ENCODE measurements at places on chromosomes 6 and 20. TPM values are rescaled to one million over a fixed set of nuclear protein-coding genes. Genes with fewer than 3 reads are reported as not detected.

DNA sequence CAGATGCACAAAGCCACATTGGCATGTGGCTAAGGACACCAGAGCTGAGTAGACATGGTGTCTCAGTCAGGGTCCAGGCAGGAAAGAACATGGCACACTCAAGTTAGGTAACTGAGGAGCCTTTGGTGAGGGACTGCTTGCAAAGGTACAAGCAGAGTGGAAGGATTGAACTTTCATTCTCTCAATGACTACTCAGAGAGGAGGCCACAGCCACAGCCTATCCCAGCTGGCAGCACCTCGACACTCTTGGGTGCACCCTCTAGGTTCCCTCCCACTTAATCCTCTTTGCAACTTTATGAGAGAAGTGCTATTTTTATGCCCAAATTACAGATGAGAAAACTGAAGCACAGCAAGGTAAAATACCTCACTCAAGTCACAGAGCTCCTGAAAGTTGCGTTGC lies 73.4 kb downstream of the ISM1 start:
- H3K4me1 ChIP-seq, result peaks cover 4% of the 10 kb centered on the region
- H3K27me3 ChIP-seq, result no peaks in the 10 kb centered on the region
- H3K36me3 ChIP-seq, result no peaks in the 10 kb centered on the region
- H3K4me3 ChIP-seq, result no peak overlapping the region
- H3K27ac ChIP-seq, result no peak overlapping the region

DNA sequence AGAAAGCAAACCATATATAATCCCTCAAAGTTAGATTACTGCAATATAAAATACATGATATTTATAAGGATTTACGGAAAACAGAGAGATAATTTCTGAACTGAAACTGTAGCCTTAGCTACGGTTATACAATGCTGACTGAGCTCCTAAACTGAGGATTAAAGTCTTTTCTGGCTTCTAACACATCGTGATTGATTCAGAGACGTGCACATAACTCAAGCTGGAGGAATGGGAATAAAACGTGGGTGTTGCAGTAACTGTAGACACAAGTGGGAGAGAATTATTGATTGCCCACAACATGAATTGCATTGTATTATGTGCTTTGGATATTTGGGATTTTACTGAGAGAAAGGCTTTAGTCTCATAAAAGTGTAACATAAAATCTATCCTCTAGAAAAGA lies 418.0 kb upstream of the OPRM1 start:
- H3K4me1 ChIP-seq, result peaks cover 6% of the 10 kb centered on the region
- peaks cover 4% of the 10 kb centered on the region for H3K27me3 ChIP-seq
- no peak for DNase-seq
- H3K27ac ChIP-seq, result no peak overlapping the region
- no peaks in the 10 kb centered on the region for H3K36me3 ChIP-seq

GRCh38 chr20:6184086-6184485 lies 61.3 kb upstream of the FERMT1 start:
- DNase-seq, result peak; percentile 24
- H3K4me1 ChIP-seq, result peaks cover 4% of the 10 kb centered on the region

IRAK1BP1 gene
- total RNA-seq, result 6.1 TPM

DNA sequence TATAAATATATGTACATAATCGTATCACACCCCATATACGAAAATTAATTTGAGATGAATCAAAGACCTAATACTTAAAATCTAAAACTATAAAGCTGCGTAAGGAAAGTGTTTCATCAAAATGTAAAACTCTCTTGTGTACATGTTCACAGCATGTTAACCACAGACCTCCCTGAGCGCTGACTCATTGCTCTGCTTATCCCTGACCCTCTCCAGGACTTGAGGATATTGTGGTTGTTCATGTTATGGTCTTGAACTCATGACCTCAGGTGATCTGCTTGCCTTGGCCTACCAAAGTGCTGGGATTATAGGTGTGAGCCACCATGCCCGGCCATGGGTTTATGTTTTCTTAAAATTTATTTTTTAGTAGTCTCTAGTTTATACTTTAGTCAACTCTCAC lies 14.2 kb downstream of the FAM83B start:
- no peaks in the 10 kb centered on the region for H3K27me3 ChIP-seq
- DNase-seq, result no peak
- peaks cover 42% of the 10 kb centered on the region for H3K4me1 ChIP-seq
- no peak overlapping the region for H3K4me3 ChIP-seq
- no peaks in the 10 kb centered on the region for H3K36me3 ChIP-seq
- H3K27ac ChIP-seq, result no peak overlapping the region

All from WTC11 (cell line).